Kasumi-1 (cell line): ENCODE measurements at places on chromosomes 12 and 14.

GRCh38 chr14:94476023-94476422 lies at the start of gene SERPINA9:
TSS of gene SERPINA9 (minus strand) at chr14:94476197. CDS start at chr14:94469840, 6,357 bp downstream.
- no peak for DNase-seq

GRCh38 chr14:105856676-105857219 lies 330.4 kb downstream of the TMEM121 start:
- no peak for DNase-seq

DNA sequence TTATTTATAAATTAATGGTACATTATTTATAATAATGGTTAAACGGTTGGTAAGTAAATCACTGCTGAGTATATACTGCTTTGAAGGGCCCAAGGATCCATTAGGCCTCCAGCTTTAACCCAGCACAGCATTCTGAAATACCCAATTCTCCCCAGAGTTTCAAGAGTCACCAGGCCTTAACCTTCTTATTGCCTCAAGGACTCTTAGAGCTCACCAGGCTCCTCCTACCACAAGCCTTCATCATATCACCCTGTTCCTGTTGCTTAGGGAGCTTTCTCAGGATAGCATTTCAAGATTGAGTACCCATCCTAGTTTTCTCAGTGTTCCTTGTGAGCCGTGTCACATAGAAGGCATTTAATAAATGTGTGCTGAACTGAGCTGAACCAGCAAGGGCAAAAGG lies 242.5 kb downstream of the FBXL14 start:
- DNase-seq = no peak

GRCh38 chr12:19834592-19834991 lies 395.3 kb downstream of the AEBP2 start:
- DNase-seq = no peak

- DNase-seq = no peak
These were observed 5.0 kb downstream of the CARMIL3 start for GRCh38 chr14:24056800-24057184.

DNA sequence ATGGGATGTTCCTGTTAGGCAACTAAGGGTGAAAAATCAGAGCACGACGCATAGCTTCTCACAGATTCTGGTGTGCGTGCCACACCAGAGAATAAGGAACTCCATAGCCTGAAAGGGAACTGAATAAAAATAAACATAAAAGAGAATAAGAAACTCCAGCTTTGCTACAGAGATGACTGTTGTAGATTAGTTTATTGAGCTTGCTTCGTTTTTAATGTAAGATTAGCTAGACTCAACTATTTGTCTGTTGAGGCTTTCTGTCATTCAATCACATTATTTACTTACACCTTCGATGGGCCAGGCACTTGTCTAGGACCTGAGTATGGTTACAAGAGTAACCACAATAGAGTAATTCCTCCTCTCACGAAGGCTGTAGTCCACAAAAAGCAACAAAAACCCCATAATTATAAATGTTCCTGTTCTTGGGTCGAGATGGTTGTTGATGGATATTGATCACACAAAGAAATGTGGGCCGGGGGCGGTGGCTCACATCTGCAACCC lies 807 bp upstream of the ZCCHC8 start:
- DNase-seq = peak; percentile 44

DNA sequence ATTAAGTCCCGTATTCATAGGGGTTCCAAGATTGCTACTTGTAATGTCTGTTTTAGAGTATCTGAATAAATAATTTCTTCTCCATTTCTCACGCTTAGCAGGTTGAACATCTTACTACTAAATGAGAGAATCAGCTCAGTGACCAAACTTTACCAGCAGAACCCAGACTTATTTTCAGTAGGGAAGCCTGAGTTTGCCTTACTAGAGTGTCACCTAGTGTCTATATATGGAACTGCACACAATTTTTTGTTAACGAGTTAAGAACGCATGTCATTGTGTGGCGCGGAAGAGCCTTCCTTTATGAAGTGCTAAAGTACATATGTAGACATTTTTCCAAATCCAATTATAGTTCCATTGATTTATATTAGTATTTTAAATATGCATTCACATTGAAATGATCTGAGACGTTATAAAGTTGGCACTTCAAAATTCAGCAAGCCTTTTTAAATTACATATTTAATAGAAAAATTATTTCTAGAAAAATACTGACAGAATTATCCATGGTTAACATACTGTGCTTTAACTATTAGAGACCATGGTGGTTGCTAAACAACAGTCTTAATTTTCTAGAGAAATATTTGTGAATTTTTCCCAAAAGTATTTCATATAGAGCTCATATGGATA lies 88.3 kb downstream of the RPS29 start:
- peak; percentile 95 for DNase-seq

DNA sequence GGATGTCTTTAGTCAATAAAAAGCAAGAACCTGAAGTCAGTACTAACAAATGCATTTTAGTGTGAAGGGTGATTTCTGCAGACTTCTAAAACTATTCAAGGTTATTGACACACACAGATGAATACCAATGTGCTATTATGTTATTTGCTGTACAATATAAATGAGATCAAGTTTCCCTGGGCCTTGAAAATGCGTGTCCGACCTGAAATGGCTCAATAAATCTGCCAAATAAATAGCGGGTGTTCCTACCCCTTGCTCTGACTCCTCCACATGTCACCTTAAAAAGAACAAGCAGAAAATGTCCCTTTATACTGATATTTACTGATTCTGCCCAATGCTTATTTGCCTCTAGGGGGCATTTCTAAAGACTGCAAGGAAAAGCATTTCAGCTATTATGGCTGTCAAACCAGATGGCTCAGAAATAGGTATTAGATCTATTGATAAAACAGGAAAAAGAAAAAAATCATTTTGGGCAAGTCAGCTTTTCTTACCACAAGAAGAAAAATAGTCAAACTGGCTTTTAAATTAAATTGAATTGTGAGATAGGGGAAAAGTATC lies 367.3 kb upstream of the KITLG start:
- peak; percentile 18 for DNase-seq
